Retinal pigment epithelial cell (primary cell): ENCODE measurements at places on chromosomes 4 and X.

GRCh38 chrX:150635952-150636351, 57.2 kb upstream of the MTMR1 start:
- DNase-seq: no peak

DNA sequence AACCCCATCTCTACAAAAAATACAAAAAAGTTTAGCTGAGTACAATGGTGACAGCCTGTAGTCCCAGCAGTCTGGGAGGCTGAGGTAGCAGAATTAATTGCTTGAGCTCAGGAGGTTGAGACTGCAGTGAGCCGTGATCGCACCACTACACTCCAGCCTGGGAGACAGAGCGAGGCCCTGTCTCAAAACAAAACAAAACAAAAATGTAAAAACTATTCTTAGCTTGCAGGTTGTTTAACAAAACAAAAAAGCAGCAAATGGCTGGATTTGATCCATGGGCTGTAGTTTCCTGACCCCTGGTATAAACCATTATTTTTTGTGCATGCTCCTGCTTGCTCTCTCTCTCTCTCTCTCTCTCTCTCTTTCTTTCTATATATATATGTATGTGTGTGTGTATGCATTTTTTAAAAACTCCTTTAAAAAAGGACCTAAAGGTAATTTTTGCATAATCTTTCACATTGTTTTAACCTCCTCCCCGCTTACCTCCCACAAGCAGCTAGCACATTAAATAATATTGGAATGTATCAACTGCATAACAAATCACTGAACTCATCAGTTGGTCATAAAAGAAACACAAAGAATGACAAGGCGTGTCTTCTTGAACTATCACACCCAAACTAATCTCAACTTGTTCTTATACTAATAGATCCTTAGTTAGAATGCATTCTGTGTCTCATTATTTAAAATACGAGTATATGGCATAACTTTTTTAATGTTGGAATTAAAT, 4.8 kb downstream of the AREG start:
- DNase-seq: no peak

GRCh38 chr4:162770761-162771490, 395.8 kb downstream of the NAF1 start:
- no peak for DNase-seq

- peak; percentile 6 for DNase-seq
Measured at GRCh38 chr4:103197765-103198110, 405 bp downstream of the CENPE start.

- no peak for DNase-seq
Measured at GRCh38 chr4:77501851-77502250, 103.8 kb upstream of the CXCL13 start.

- no peak for DNase-seq
Measured at GRCh38 chr4:77025643-77026321, 50.0 kb downstream of the CCNI start.

DNA sequence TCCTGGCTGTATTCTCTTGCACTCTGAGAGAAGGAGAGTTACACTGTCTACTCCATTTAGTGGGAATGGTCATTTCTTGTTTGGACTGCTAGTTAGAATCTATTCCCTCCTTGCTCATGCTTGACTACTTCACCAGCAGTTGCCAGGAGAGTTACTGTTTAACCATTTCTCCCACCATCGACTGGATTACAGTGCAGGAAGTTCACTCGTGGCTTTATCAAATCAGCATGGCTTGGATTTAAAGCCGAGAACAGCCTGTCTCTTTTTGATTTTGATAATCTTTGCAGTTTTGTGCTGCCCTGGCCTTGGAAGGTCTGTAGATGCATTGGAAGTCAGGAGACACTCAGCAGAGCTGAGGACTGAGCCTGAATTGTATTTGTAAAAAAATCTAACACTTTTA, 3.2 kb downstream of the GBA3 start:
- no peak for DNase-seq

GRCh38 chr4:5164221-5164912, 113.1 kb downstream of the STK32B start:
- no peak for DNase-seq

DNA sequence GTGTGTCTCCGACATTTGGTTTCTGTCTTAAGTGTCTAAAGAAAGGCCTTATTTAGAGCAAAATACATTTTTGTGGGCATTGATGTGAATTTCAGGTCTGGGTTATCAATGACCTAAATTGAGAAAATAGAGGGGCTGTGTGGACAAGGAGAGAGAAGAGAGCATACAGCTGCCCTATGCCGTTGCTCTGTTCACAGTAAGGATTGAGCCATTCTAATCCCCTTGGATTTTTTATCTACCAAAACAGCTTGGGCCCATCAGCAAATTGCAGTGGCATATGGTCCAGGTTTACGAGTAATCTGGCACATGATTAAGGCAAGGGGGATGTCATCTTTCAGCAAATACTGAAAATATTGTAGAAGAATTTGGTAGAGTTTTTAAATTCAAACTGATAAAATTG, 210.2 kb downstream of the ANTXR2 start:
- no peak for DNase-seq

GRCh38 chr4:180280726-180281297, 1962.4 kb upstream of the TENM3 start:
- DNase-seq: no peak

DNA sequence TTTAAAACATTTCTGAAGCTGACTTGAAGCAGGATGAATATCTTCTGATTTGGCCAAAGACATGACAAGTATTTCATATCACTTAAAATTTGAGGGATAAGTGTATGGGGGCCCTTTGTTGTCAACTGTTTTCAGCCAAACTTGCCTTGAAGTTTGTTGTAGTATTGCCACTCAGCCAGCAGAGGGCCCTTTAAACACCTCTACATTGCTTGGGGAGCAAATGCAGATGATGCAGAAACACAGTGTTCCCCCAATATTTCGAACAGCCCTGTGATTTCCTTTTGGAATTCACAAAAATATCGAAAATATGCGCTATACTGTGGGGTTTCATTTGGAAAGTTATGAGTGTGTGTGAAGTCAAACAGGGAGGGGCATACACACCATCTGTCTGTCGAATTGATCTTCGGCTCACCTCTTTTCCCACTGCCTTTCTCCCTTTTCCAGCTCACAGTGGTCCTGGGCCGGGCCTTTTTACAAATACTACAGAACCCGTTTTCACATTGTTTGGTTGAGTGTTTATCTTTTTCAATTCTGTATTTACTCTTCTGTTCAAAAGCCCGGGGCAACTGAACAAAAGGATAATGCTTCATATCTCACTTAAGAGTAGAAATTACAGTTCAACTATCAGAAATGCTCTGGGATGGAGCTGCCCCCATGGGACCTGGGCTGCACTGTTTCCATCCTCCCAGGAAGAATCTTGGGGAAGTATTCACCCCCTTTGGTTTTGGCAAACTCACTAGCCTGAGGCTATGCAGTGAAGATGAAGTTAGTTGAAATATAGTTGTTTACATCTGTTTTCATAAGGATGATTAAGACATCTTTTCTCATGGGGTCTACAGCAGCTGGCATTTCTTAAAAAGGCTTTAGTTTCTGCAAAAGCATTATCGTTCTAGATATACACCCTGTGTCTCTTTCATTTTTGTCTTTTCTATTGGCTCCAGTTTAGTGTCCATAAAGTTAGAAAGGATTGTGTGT, 137.6 kb downstream of the EGF start:
- DNase-seq: no peak

DNA sequence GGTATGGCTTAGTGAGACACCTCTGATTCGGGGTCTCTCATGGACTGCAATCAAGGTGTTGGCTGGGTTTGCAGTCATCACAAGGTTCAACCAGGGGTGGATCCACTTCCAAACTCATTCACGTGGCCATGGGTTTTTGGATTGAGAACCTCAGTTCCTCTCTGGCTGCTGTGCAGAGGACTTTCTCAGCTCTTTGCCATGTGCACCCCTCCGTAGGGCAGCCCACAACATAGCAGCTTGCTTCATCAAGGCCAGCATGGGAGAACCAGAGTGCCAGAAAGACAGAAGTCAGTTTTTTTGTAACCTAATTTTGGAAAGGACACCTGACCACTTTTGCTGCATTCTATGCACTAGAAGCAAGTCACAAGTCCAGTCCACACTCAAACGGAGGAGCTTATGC, 154.9 kb downstream of the PJA1 start:
- no peak for DNase-seq

DNA sequence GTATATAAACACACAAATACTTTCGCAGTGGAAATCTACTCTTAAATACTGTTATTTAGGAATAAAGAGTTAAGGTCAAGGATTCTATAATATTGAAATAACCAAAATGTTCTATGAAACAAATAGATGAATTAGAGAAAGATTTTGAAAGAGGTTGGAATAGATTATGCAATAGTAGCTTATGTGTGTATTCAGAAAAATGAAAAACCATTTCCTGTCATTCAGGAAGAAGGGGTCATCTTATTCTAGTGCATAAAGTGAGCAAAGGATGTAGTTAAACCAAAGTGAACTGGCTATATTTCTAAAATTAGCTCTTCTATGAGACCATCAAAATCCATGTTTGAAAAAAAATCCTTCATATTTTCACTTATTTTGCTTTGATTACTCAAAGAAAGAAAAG, 30.0 kb upstream of the MYOZ2 start:
- no peak for DNase-seq

DNA sequence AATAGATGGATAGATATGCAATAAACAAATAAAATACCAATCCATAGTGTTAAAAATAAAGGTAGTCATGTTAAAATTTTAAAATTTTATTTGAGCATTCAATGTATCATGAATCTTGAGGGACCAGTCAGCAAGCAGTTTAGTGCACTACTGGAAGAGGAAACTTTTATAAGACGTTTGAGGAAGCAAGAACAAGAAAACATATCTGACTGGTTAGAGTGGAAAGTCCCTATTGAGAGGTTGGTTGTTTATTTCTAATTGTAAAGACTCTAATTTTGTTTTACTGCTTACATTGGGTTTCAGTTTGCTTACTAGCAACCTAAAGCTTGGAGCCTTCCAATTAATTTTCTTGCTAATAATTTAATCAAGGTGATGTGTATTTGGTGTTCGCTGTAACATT, 786.2 kb downstream of the RAB28 start:
- DNase-seq: no peak

DNA sequence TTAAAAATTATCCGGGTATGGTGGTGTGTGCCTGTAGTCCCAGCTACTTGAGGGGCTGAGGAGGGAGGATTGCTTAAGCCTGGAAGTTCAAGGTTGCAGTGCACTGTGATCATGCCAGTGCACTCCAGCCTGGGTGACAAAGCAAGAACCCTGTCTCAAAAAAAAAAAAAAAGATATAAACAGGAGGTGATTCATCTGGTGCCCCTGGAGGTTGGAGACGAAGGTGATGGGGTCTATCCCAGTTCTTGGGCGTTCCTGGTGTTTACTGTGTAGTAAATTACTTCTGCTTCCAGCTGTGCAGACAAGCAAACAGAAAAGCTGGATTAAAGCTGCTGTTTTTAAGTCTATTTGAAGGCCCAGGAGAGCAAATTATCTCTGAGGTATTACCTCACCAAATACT, 19.9 kb downstream of the GPKOW start:
- DNase-seq: no peak

- no peak for DNase-seq
Measured at GRCh38 chr4:150131581-150132228, 53.5 kb downstream of the DCLK2 start.

DNA sequence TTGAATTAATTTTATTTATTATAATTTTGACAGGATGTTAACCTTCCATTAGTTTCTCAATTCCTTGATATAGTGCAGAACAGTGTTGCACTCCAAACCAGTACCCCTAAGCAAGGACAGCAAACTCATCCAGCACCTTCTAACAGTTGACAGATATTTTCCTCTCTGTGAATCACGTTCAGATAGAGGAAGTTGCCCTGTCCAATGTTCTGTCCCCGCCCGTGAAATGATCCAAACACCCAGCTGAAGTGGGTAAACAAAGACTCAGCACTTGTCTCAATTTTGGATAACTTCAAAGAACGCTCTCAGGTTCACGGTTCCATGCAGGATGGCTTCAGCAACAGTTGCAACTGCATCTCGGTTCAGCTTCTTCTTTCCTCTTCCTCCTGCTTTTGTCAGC, 1240.0 kb upstream of the ADGRL3 start:
- no peak for DNase-seq

GRCh38 chr4:32988165-32988811, 2268.1 kb downstream of the PCDH7 start:
- no peak for DNase-seq

- DNase-seq: no peak
Measured at GRCh38 chr4:69239557-69240168, 25.1 kb upstream of the UGT2B11 start.

GRCh38 chr4:143625632-143626031, 74.8 kb downstream of the FREM3 start:
- no peak for DNase-seq

GRCh38 chr4:155603360-155603891, 63.2 kb upstream of the GUCY1A1 start:
- DNase-seq: no peak

- no peak for DNase-seq
Measured at GRCh38 chr4:99625369-99625768, 32.3 kb downstream of the C4orf54 start.

DNA sequence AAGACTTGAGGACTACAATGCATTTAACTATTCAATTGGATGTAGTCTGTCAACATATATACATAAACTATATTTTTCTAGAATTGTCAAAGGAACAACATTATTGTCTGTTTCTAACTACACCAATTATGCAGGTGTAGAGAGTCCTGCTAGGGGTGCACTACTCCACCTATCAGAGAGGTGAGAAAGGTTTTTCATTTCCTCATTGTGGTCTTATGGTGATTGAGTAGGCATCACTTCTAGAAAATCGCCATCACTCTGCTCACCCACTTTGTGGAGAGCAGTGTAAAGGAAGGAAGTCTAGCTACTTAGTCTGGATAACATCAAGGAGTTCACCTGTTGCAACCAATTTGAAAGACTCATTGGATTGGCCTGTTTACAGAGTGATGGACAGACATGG, 4.4 kb upstream of the ADH1C start:
- DNase-seq: no peak

DNA sequence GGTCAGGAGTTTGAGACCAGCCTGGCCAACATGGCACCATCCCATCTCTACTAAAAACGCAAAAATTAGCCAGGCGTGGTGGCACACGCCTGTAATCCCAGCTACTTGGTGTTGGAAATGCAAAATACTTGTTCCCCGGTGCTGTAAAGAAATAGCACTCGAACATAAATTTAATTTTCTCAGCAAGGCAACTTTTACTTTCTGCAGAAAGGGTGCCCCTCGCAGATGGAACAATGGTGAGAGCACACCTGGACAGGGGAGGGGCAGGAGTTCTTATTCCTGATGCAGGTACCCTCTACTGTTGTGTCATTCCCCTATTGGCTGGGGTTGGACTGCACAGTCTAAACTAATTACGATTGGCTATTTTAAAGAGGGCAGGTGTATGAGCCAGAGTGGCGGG, 139.7 kb downstream of the FHIP1A start:
- DNase-seq: no peak

GRCh38 chr4:108036213-108036612, 46.5 kb downstream of the HADH start:
- no peak for DNase-seq
